ENCODE measurements at places on chromosomes 1 and 21. TPM values are rescaled to one million over a fixed set of nuclear protein-coding genes. Genes with fewer than 3 reads are reported as not detected.

Gene HTR6
- not detected for total RNA-seq

Gene OR2T8
- total RNA-seq = not detected

Gene PROK1
- total RNA-seq = not detected

Gene RGS13
- not detected for total RNA-seq

GRCh38 chr1:218636548-218636947 is 291.4 kb downstream of the TGFB2 start:
- H3K27ac ChIP-seq = no peak overlapping the region
- no peaks in the 10 kb centered on the region for H3K4me1 ChIP-seq
- no peak overlapping the region for H3K4me3 ChIP-seq
- no peaks in the 10 kb centered on the region for H3K36me3 ChIP-seq

GRCh38 chr1:65387821-65388220 is 32.6 kb upstream of the LEPR start:
- H3K36me3 ChIP-seq = peaks cover 90% of the 10 kb centered on the region
- no peak for DNase-seq
- H3K4me1 ChIP-seq = no peaks in the 10 kb centered on the region
- no peak overlapping the region for H3K4me3 ChIP-seq
- no peak overlapping the region for H3K27ac ChIP-seq

GRCh38 chr1:204409123-204409522 is 2.5 kb downstream of the PPP1R15B start:
- no peak overlapping the region for H3K27ac ChIP-seq
- peak overlapping the region; percentile 96 for H3K4me3 ChIP-seq
- peaks cover 48% of the 10 kb centered on the region for H3K36me3 ChIP-seq
- no peaks in the 10 kb centered on the region for H3K4me1 ChIP-seq

- DNase-seq = peak; percentile 88
- no peaks in the 10 kb centered on the region for H3K27me3 ChIP-seq
- no peaks in the 10 kb centered on the region for H3K4me1 ChIP-seq
- H3K4me3 ChIP-seq = no peak overlapping the region
Measured at GRCh38 chr1:91428182-91428798, 23.7 kb upstream of the HFM1 start.

- no peaks in the 10 kb centered on the region for H3K36me3 ChIP-seq
- H3K27ac ChIP-seq = no peak overlapping the region
- peak; percentile 36 for DNase-seq
- H3K4me3 ChIP-seq = no peak overlapping the region
Measured at GRCh38 chr1:36510418-36510817, 27.7 kb upstream of the CSF3R start.

- no peaks in the 10 kb centered on the region for H3K4me1 ChIP-seq
- peak overlapping the region; percentile 93 for H3K4me3 ChIP-seq
- peaks cover 17% of the 10 kb centered on the region for H3K36me3 ChIP-seq
- peak; percentile 73 for DNase-seq
Measured at GRCh38 chr1:24641646-24642151, 1.4 kb upstream of the SRRM1 start.

GRCh38 chr21:42340187-42341050 is 10.4 kb downstream of the TFF2 start:
- H3K27ac ChIP-seq = no peak overlapping the region
- no peaks in the 10 kb centered on the region for H3K27me3 ChIP-seq
- H3K4me3 ChIP-seq = no peak overlapping the region
- H3K4me1 ChIP-seq = peaks cover 3% of the 10 kb centered on the region
- no peaks in the 10 kb centered on the region for H3K36me3 ChIP-seq

DNA sequence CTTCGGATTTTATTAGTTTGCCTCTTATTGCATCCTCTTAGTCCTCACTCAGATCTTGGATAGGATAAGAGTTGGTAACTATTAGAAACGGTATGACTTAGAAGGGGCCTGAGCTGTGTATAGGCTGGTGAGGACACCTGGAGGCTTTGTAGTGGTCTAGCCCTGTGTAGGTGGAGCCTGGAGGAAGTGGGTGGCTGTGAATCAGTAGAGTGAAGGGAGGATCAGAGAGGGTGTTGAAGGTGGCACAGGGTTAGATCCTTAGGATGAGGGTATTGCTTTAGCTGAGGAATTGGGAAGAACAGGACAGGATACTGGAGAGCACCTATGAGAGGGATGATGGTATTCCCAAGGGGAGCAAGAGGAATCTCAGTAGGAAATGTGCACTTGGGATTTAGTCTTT is 5.7 kb downstream of the VANGL1 start:
- H3K4me3 ChIP-seq = peak overlapping the region; percentile 57
- no peaks in the 10 kb centered on the region for H3K27me3 ChIP-seq
- peak; percentile 54 for DNase-seq
- H3K4me1 ChIP-seq = peaks cover 32% of the 10 kb centered on the region
- H3K27ac ChIP-seq = no peak overlapping the region
- H3K36me3 ChIP-seq = peaks cover 30% of the 10 kb centered on the region

- no peak overlapping the region for H3K27ac ChIP-seq
- no peak overlapping the region for H3K4me3 ChIP-seq
- DNase-seq = no peak
- H3K27me3 ChIP-seq = no peaks in the 10 kb centered on the region
- no peaks in the 10 kb centered on the region for H3K4me1 ChIP-seq
Measured at GRCh38 chr21:14243874-14244273, 27.9 kb downstream of the RBM11 start.

DNA sequence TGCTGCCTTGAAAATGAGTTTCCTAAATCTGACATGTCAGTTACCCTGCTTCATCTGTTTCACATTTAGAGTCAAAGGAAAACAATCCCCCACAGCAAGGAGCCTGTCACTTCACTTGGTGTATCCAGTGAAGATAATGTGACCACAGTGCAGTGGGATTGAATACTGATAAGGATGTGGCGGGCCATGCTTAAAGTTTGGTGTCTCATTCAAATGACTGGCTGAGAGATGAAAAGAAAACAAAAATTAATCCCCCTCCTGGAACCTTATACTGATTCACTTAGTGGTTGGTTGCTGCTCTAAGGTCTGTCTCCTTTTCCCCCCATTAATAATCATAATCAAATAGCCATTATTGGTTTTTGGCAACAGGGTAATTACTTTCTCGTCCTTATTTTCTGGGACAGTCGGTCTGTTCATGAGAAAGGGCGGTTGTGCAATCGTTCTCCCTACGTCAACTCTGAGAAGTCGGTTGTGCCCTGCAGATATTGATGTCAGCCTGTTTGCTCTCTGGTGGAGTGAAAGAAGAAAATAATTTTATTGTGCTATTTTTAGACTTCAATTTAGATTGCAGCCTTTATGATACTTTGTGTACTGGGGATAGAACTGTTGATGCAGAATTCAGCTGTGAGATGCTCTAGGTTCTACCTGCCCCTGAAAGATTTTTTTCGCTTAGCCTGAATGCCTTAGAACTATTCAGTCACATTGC is 360.2 kb downstream of the DISC1 start:
- H3K4me1 ChIP-seq = peaks cover 25% of the 10 kb centered on the region
- no peaks in the 10 kb centered on the region for H3K27me3 ChIP-seq
- H3K27ac ChIP-seq = peak overlapping the region; percentile 60
- no peak overlapping the region for H3K4me3 ChIP-seq

GRCh38 chr1:3646596-3646995 is 3.3 kb downstream of the WRAP73 start:
- H3K4me1 ChIP-seq = peaks cover 2% of the 10 kb centered on the region
- DNase-seq = no peak
- H3K27me3 ChIP-seq = peaks cover 17% of the 10 kb centered on the region
- no peak overlapping the region for H3K27ac ChIP-seq
- peaks cover 26% of the 10 kb centered on the region for H3K36me3 ChIP-seq
- H3K4me3 ChIP-seq = no peak overlapping the region

DNA sequence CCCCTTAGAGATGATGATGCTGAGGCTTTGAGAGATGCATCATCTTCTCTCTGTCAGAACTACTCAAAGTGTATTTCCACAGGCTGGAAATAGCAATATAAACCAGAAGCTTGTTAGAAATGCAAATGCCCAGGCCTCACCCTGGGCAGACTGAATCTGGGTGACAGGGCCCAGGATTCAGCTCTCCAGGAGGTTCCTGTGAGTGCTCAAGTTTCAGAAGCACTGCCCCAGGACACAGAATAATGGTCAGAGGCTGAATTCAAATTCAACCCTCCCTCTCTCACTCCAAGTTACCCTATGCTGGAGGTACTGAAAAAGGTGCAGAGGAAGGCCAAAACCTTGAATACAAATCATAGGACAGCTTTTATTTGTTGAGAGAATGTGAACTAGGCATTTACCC is 98.5 kb upstream of the NGF start:
- H3K36me3 ChIP-seq = no peaks in the 10 kb centered on the region
- H3K4me3 ChIP-seq = no peak overlapping the region
- no peaks in the 10 kb centered on the region for H3K4me1 ChIP-seq

- DNase-seq = no peak
- H3K4me3 ChIP-seq = no peak overlapping the region
- H3K4me1 ChIP-seq = peaks cover 4% of the 10 kb centered on the region
- H3K27me3 ChIP-seq = no peaks in the 10 kb centered on the region
- H3K36me3 ChIP-seq = no peaks in the 10 kb centered on the region
Measured at GRCh38 chr1:228483789-228484188, 3.4 kb upstream of the RNF187 start.

DNA sequence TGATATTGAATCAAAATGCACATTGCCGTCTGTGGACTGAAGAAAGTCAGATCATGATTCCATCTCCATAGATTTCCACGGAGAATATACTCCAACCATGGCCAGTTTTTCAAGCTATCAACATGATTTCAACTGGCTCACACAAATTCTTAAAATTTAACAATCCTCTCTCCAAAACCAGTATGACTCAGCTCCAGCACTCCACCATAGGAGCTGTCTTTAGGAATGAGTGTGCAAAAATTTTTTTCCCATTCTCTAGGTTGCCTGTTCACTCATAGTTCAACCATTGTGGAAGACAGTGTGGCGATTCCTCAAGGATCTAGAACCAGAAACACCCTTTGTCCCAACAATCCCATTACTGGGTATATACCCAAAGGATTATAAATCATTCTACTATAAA is 40.8 kb downstream of the RGL1 start:
- no peak for DNase-seq
- H3K4me1 ChIP-seq = no peaks in the 10 kb centered on the region
- H3K4me3 ChIP-seq = no peak overlapping the region
- H3K27ac ChIP-seq = no peak overlapping the region
- H3K36me3 ChIP-seq = no peaks in the 10 kb centered on the region
- peaks cover 63% of the 10 kb centered on the region for H3K27me3 ChIP-seq

GRCh38 chr1:116972674-116973030 is 28.9 kb upstream of the CD101 start:
- peaks cover 33% of the 10 kb centered on the region for H3K36me3 ChIP-seq
- H3K27ac ChIP-seq = no peak overlapping the region
- H3K4me1 ChIP-seq = no peaks in the 10 kb centered on the region
- H3K4me3 ChIP-seq = no peak overlapping the region
- DNase-seq = no peak

DNA sequence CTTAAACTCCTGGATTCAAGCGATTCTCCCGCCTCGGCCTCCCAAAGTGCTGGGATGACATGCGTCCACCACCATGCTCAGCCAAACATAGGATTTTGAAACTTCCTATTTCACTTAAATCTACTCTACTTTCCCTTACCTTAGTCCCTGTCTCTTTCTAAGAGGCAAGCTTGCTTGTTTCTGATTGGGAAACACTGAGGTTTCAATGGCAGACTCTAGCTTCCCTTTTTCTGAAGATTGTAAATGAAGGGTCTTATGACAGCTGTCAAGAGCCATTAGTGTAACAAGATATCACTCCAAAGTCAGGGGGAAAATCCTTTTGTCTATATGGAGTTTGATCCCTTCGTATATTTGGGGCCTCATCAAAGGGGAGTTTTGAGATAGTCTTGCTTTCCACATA is 23.5 kb upstream of the LMO4 start:
- no peak for DNase-seq
- H3K27ac ChIP-seq = no peak overlapping the region
- no peaks in the 10 kb centered on the region for H3K27me3 ChIP-seq
- H3K4me1 ChIP-seq = no peaks in the 10 kb centered on the region
- H3K4me3 ChIP-seq = no peak overlapping the region
- no peaks in the 10 kb centered on the region for H3K36me3 ChIP-seq

DNA sequence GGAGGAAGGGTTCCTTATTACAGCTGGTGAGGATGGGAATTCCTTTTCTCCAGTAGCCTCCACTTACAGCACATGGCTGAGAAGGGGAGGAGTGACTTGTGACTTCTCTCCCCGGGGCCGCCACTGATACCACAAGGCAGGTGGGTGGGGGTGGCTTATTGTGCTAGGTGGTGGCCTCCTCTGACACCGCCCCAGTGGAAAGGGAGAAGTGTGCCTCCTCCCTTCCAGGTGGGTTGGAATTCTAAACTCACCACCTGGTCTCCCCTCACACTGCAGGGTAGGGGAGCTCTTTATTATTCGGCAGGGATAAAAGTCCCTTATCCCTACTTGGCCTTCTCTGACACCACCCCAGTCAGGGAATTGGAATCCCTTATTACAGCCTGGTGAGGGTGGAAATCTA is 89.5 kb downstream of the CCDC30 start:
- peak; percentile 61 for DNase-seq
- no peaks in the 10 kb centered on the region for H3K27me3 ChIP-seq
- H3K36me3 ChIP-seq = no peaks in the 10 kb centered on the region
- no peak overlapping the region for H3K4me3 ChIP-seq
- H3K4me1 ChIP-seq = no peaks in the 10 kb centered on the region
- H3K27ac ChIP-seq = no peak overlapping the region

- no peak for DNase-seq
- no peaks in the 10 kb centered on the region for H3K27me3 ChIP-seq
- H3K4me1 ChIP-seq = no peaks in the 10 kb centered on the region
- H3K4me3 ChIP-seq = no peak overlapping the region
- no peaks in the 10 kb centered on the region for H3K36me3 ChIP-seq
Measured at GRCh38 chr1:170986901-170987300, 51.6 kb downstream of the MROH9 start.

DNA sequence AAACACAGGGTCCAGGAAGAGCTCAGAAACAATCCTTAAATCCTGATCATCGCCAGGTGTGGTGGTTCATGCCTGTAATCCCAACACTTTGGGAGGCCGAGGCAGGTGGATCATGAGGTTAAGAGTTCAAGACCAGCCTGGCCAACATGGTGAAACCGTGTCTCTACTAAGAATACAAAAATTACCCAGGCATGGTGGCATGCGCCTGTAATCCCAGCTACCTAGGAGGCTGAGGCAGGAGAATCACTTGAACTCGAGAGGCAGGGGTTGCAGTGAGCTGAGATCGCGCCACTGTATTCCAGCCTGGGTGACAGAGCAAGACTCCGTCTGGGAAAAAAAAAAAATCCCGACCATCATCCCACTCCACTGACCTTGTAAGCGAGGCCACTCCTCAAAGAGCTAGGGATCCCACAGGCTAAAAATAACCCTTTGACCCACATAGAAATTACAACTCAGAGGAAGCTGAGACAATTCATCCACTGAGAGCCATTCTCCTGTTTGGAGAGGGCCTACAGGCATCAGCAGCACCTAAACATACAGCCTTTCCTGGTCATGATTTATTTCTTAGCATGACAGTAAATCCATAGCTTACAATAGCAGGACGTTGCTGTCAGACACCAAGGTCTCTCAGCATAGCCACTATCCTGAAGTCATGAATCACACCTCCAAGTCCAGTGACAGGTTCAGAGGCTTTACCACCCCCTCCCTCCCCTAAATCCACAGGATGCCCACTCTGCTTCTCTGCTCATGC is 66.7 kb downstream of the TGFBR3 start:
- H3K4me3 ChIP-seq = no peak overlapping the region
- H3K36me3 ChIP-seq = no peaks in the 10 kb centered on the region
- no peaks in the 10 kb centered on the region for H3K4me1 ChIP-seq
- no peak for DNase-seq

GRCh38 chr1:211833174-211833820 is 2.7 kb upstream of the LPGAT1 start:
- H3K36me3 ChIP-seq = peaks cover 5% of the 10 kb centered on the region
- peaks cover 15% of the 10 kb centered on the region for H3K4me1 ChIP-seq
- H3K27ac ChIP-seq = no peak overlapping the region
- H3K27me3 ChIP-seq = no peaks in the 10 kb centered on the region

- no peaks in the 10 kb centered on the region for H3K4me1 ChIP-seq
- no peaks in the 10 kb centered on the region for H3K27me3 ChIP-seq
- H3K4me3 ChIP-seq = no peak overlapping the region
- no peak overlapping the region for H3K27ac ChIP-seq
Measured at GRCh38 chr1:111587509-111588174, 31.9 kb upstream of the RAP1A start.

Measured in endodermal cell (in vitro differentiated cells).